ENCODE measurements at places on chromosomes 4 and X. TPM values are rescaled to one million over a fixed set of nuclear protein-coding genes. Genes with fewer than 3 reads are reported as not detected.

The ASMT gene
- not detected for polyA plus RNA-seq

The MAGEB1 gene
- polyA plus RNA-seq = not detected

DNA sequence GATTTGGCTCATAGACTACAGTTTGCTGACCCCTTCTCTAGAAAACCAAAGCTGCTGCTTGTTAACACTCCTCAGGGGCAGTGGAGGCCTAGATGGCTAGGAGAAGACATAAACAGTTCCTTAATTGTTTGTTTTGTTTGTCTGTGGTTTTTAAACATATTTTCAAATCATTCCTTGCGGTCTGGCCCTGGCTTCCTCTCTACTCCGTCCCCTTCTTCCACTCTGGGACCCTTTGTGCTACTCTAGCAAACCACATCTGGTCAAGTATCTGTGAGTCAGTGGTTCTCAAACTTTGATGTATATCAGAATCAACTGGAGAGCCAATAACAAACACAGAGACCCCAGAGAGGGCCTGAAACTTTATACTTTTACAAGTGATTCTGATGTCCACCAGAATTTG, 36.1 kb downstream of the FRMPD4 start:
- no peak overlapping the region for H3K27ac ChIP-seq
- DNase-seq = no peak
- H3K27me3 ChIP-seq = no peaks in the 10 kb centered on the region

- H3K4me3 ChIP-seq = no peak overlapping the region
- no peaks in the 10 kb centered on the region for H3K36me3 ChIP-seq
- DNase-seq = no peak
- peaks cover 30% of the 10 kb centered on the region for H3K27me3 ChIP-seq
- no peak overlapping the region for H3K27ac ChIP-seq
Measured at GRCh38 chr4:27046851-27047250, 186.2 kb downstream of the STIM2 start.

The SPATA4 gene
- 0.34 TPM for polyA plus RNA-seq

- H3K27me3 ChIP-seq = no peaks in the 10 kb centered on the region
- H3K4me1 ChIP-seq = peaks cover 10% of the 10 kb centered on the region
- H3K27ac ChIP-seq = peak overlapping the region; percentile 72
- no peaks in the 10 kb centered on the region for H3K36me3 ChIP-seq
- DNase-seq = no peak
Measured at GRCh38 chrX:17616936-17617335, 120.4 kb upstream of the SCML1 start.

DNA sequence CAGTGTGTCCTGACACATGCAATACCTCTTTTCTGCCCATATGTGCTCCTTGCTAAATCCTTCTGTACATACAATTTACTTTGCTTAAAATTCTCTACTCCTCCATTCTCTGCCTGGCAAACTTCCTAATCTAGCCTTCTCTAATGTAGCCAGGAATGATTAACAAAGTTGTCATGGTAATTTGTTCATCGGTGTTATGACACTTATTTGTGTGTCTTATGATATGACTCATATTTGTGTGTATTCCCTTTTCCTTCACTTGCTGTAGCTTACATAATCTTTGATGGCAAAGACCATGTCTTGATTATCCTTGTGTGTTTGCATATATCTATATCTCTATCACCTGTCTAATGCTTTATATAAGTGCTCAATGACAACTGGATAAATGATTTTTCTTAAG, 133.3 kb downstream of the COL25A1 start:
- no peak overlapping the region for H3K27ac ChIP-seq
- H3K36me3 ChIP-seq = no peaks in the 10 kb centered on the region
- no peaks in the 10 kb centered on the region for H3K27me3 ChIP-seq
- no peaks in the 10 kb centered on the region for H3K4me1 ChIP-seq

DNA sequence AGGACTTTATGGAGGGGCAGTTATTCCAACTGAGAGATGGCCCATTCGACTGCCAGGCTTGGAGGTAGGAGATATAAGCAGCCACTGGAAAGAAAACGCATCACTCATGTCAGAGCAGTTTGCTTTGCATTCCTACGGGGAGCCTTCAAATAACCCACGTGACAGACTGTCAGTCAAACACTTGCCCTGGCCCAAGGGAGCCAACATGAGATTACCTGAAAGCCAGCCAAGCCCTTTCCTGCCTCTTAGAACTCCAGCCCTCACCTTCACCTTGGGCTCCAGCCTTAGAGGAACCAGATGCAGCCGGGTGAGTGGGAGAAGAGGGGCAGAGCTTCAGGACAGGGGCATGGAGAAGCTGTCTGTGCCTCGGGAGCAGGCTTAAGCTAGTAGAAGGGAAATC, 95.3 kb upstream of the CXCL13 start:
- H3K4me3 ChIP-seq = no peak overlapping the region
- H3K36me3 ChIP-seq = no peaks in the 10 kb centered on the region
- no peaks in the 10 kb centered on the region for H3K4me1 ChIP-seq
- no peak for DNase-seq

GRCh38 chr4:11765849-11766453, 337.3 kb upstream of the HS3ST1 start:
- H3K27ac ChIP-seq = no peak overlapping the region
- no peaks in the 10 kb centered on the region for H3K36me3 ChIP-seq
- no peaks in the 10 kb centered on the region for H3K4me1 ChIP-seq
- no peaks in the 10 kb centered on the region for H3K27me3 ChIP-seq

The SMARCA1 gene
- 17.1 TPM for polyA plus RNA-seq

The PCDH19 gene
- polyA plus RNA-seq = 0.02 TPM

The NLGN3 gene
- 5.3 TPM for polyA plus RNA-seq

The PIR gene
- polyA plus RNA-seq = 13.2 TPM

- H3K27me3 ChIP-seq = no peaks in the 10 kb centered on the region
- no peak for DNase-seq
- no peak overlapping the region for H3K4me3 ChIP-seq
Measured at GRCh38 chrX:47420962-47421361, 50.6 kb downstream of the ZNF157 start.

- DNase-seq = no peak
- H3K4me3 ChIP-seq = no peak overlapping the region
- no peak overlapping the region for H3K27ac ChIP-seq
- no peaks in the 10 kb centered on the region for H3K36me3 ChIP-seq
Measured at GRCh38 chr4:16572161-16572560, 326.3 kb downstream of the LDB2 start.

DNA sequence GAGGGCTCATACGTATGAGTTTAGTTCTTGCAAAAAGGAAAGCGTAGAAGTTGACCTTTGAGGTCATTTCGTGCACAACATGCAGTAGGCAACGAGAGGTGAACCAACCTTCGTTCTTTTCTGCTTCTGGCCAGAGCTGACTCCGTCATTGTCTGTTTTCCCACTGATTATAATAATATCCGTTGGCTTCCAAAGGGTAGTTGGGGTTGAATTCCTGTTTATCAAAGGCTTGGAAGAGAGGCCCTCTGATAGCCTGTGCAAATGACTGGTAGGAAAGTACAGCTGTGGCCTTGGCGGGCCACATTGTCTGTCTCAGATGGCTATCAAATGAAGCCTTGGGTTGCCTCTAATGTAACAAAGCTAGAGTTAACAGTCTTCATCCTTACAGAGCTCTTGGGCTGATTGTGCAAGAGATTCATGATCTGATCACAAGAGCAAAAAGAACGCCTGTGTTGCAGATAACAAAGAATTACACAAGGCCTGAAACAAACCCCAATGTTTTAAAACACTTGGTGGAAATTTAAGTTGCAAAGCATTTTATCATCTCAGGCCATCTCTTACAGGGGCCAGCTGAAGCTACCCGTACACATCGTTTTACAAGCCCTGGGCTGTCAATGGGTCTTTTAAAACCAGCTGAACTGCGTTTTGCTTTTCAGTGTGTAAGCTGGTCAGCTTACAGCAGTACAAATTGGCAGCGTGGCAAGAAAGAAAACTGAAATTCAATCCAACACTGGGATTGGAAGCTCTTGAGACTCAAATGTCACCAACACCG, 46.1 kb upstream of the FAM9C start:
- H3K4me3 ChIP-seq = no peak overlapping the region
- H3K36me3 ChIP-seq = no peaks in the 10 kb centered on the region
- no peaks in the 10 kb centered on the region for H3K4me1 ChIP-seq
- peak overlapping the region; percentile 28 for H3K27ac ChIP-seq
- H3K27me3 ChIP-seq = no peaks in the 10 kb centered on the region

The FATE1 gene
- not detected for polyA plus RNA-seq

The VSIG4 gene
- not detected for polyA plus RNA-seq

- no peaks in the 10 kb centered on the region for H3K36me3 ChIP-seq
- no peaks in the 10 kb centered on the region for H3K27me3 ChIP-seq
- no peaks in the 10 kb centered on the region for H3K4me1 ChIP-seq
- H3K4me3 ChIP-seq = no peak overlapping the region
Measured at GRCh38 chr4:184911310-184911709, 85.5 kb upstream of the ACSL1 start.

DNA sequence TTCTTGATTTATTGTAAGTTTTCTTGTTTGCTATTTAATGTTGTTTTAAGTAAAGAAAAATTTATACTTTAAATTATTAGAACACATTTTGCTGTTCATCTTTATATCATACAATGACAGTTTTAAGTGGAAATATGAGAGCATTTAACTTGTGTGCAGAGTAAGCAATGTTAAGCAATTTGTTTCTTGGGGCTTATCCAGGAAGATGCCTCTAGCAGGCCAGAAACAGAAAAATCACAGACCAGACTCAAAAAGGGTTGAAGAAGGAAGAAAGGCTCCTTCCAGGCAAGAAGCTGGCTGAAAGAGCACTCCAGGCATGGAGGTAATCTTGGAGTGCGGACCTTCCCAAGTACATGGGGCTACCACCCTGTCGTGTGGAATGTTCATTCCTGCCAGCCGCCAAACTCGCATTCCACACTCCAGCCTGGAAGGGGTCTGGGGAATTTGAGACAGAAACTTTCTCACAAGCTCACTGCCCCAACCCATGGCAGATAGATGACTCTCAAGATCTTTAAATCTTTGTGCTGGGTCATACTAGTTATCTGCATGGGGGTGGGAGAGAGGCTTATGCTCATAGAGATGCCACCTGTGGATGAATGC, 1521.3 kb upstream of the AGA start:
- no peaks in the 10 kb centered on the region for H3K36me3 ChIP-seq
- H3K27me3 ChIP-seq = no peaks in the 10 kb centered on the region
- H3K4me1 ChIP-seq = no peaks in the 10 kb centered on the region
- no peak for DNase-seq

DNA sequence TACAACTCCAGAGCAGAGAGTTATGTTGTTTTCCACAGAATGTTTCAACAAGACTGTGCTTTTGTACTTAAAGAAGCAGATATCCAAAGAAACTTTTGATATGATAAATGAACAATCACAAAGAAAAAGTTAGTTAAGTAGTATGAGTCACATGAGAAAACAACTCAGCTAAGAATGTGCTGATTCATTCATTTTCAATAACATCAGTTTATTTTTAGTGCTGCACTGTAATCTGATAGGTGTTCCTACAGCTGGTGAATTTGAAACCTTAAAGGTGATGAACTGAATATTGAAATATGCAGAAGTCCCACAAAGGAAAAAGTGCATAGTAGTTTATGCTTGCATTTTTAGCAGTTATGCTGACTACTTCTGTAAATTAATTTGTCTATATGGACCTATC, 180.3 kb upstream of the TENM3 start:
- DNase-seq = no peak
- H3K4me3 ChIP-seq = no peak overlapping the region
- H3K4me1 ChIP-seq = peaks cover 17% of the 10 kb centered on the region
- no peaks in the 10 kb centered on the region for H3K27me3 ChIP-seq
- H3K36me3 ChIP-seq = no peaks in the 10 kb centered on the region

- H3K27me3 ChIP-seq = no peaks in the 10 kb centered on the region
- DNase-seq = no peak
- H3K36me3 ChIP-seq = no peaks in the 10 kb centered on the region
- H3K4me3 ChIP-seq = no peak overlapping the region
- H3K4me1 ChIP-seq = peaks cover 8% of the 10 kb centered on the region
Measured at GRCh38 chr4:140156529-140157171, 2.7 kb upstream of the MAML3 start.

DNA sequence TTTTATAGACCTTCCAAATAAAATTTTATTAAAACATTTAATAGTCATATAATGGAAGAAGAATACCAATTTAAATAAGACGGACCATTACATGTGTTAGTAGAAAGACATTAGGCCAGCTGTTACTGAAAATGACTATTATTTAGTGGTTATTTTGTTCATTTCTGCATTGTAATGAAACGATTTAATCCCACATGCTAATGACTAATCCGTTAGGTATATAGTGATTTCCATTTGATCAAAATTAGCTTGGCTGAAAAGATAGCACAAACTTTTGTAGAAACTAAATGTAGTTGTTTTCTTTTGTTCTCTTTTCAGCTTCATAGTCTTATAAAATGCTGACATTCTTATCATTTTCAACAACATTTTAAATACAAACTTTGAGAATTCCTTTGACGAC, 556.1 kb upstream of the TENM3 start:
- H3K36me3 ChIP-seq = no peaks in the 10 kb centered on the region
- peaks cover 6% of the 10 kb centered on the region for H3K4me1 ChIP-seq
- no peak overlapping the region for H3K4me3 ChIP-seq
- H3K27me3 ChIP-seq = no peaks in the 10 kb centered on the region
- no peak for DNase-seq
- H3K27ac ChIP-seq = no peak overlapping the region

- H3K27me3 ChIP-seq = no peaks in the 10 kb centered on the region
- no peaks in the 10 kb centered on the region for H3K36me3 ChIP-seq
- no peak overlapping the region for H3K4me3 ChIP-seq
- H3K4me1 ChIP-seq = no peaks in the 10 kb centered on the region
- no peak for DNase-seq
- H3K27ac ChIP-seq = no peak overlapping the region
Measured at GRCh38 chr4:149708513-149709130, 107.0 kb downstream of the IQCM start.

The RAB39B gene
- polyA plus RNA-seq = 1.3 TPM

The USP9X gene
- 15.7 TPM for polyA plus RNA-seq

The SULT1B1 gene
- 22.4 TPM for polyA plus RNA-seq

GRCh38 chr4:99876946-99877345, 17.3 kb downstream of the LAMTOR3 start:
- no peak overlapping the region for H3K4me3 ChIP-seq
- no peaks in the 10 kb centered on the region for H3K27me3 ChIP-seq
- DNase-seq = no peak
- H3K4me1 ChIP-seq = no peaks in the 10 kb centered on the region
- H3K36me3 ChIP-seq = peaks cover 40% of the 10 kb centered on the region
- H3K27ac ChIP-seq = no peak overlapping the region

DNA sequence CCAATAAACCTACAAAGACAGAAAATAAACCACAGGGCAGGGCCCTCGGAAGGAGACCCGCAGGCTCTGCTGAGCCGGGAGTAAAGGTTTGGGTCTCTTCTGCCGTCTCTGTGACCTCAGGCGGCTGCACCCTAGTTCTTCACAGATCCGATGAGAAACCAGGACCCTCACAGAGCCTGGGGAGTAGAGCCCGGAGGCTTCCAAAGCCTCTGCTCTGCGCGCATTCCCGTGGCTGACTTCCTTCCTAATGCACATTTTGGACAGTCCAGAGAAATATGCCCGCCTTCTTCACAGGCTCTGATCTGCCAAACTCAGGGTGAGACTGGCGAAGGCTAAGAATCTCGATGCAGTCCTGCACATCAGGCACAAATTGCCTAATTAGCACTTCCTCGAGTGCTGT, 245.5 kb downstream of the EVC2 start:
- no peaks in the 10 kb centered on the region for H3K27me3 ChIP-seq
- no peaks in the 10 kb centered on the region for H3K36me3 ChIP-seq
- H3K27ac ChIP-seq = no peak overlapping the region

- no peaks in the 10 kb centered on the region for H3K36me3 ChIP-seq
- H3K27me3 ChIP-seq = no peaks in the 10 kb centered on the region
Measured at GRCh38 chr4:26858947-26859401, 1.7 kb upstream of the STIM2 start.

- no peaks in the 10 kb centered on the region for H3K27me3 ChIP-seq
- H3K27ac ChIP-seq = peak overlapping the region; percentile 72
- H3K4me3 ChIP-seq = no peak overlapping the region
- H3K4me1 ChIP-seq = peaks cover 8% of the 10 kb centered on the region
- no peak for DNase-seq
Measured at GRCh38 chr4:173436771-173437265, 37.9 kb upstream of the SCRG1 start.

GRCh38 chr4:74230902-74231499, 73.1 kb downstream of the MTHFD2L start:
- H3K27me3 ChIP-seq = no peaks in the 10 kb centered on the region
- no peak for DNase-seq
- H3K4me1 ChIP-seq = no peaks in the 10 kb centered on the region

All from SK-N-SH (cell line).